HT1080 (cell line): ENCODE measurements at places on chromosomes 3 and 15.

GRCh38 chr15:75136758-75137157 lies 64.9 kb upstream of the C15orf39 start:
- no peak for DNase-seq

- DNase-seq = peak; percentile 83
Observed at GRCh38 chr3:99774467-99774866, 43.2 kb upstream of the CMSS1 start.

DNA sequence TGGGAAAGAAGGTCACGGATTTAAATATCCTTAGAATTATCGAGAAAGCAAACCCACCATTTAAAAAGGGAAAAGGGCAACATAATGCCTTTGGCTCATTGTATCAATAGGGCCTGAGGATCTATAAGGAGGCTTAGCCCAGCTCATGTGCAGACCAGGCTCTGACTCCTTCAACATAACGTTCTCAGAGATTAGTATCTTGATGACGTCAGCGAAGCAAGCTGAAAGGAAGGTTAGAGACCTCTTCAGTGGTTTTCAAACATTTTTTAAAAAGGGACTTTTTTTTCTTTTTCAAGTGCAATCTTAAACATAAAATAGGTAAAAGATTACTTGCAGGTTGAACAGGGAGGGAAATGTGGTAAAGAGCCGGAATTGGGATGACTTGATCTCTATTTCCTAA lies 463.9 kb upstream of the ADAMTS9 start:
- DNase-seq = no peak

DNA sequence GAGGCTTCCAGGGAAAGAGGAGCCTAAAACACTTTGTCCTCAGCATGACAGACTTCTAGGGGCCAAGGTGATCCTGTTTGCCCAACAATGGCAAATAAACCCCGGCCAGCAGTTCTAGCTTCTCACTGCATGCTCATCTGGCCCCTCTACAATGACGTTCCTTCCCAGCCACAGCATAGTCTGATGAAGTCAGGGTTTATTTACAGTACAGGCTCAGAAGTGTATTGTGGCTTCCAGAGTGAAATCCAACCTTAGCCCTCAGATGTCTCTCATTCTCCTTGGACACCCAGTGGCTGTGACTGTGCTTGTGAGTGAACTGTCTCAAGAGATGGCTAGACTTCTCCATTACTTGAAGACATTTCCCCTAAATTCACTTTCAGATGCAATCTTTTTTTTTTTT lies 40.8 kb downstream of the BFSP2 start:
- DNase-seq = no peak

DNA sequence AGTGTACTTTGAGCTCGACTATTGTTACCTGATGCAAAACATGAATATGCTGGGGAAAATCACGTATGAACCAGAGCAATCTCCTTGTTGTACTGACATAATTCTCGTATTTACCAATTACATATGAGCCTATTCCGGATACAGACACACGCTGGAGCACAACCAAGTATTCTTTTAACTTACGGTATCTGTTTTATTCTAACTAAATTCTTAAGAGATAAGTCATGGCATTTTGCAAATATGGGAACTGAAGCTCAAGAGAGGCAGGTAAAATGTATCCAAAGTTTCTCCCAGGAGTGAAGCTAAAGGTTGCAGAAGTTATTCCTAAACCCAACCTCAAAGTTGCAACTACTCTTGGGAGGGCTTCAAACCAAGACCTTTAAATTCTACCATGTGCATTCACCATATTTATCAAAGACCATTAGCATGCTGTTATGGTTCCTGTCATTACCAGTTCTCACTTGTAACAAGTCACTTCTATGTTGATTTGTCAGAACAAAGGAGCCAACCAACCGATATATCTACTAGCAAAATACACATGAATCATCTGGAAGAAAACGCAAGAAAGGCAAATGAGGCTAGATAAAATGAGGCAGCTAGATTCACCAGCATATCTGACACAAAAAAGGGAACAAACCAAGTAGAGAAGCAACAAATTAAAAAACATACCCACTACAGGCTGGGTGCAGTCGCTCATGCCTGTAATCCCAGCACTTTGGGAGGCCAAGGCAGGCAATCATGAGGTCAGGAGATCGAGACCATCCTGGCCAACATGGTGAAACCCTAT lies 17.8 kb downstream of the TBL1XR1 start:
- DNase-seq = no peak

DNA sequence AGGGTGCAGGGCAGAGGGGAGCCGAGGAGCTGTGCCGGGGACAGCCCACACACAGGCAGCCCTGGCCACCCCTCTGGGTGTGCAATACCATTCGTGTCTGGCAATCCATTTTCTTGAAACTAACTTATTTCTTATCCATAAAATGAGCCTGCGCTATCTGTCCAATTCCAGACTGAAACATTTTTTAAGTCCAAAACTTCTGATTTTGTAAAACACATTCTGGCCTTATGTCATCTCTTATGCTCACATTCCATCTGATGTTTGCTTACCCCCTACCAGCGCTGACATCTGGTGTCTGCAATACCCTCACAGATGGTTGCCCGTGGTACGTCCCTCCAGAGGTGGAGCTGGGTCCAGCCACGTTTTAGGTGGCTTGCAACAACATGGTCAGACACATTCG lies 31.8 kb downstream of the PCSK6 start:
- DNase-seq = no peak

GRCh38 chr15:83092309-83092976 lies 15.0 kb upstream of the TM6SF1 start:
- peak; percentile 59 for DNase-seq

- no peak for DNase-seq
Observed at GRCh38 chr15:67746450-67746849, 78.9 kb upstream of the SKOR1 start.

DNA sequence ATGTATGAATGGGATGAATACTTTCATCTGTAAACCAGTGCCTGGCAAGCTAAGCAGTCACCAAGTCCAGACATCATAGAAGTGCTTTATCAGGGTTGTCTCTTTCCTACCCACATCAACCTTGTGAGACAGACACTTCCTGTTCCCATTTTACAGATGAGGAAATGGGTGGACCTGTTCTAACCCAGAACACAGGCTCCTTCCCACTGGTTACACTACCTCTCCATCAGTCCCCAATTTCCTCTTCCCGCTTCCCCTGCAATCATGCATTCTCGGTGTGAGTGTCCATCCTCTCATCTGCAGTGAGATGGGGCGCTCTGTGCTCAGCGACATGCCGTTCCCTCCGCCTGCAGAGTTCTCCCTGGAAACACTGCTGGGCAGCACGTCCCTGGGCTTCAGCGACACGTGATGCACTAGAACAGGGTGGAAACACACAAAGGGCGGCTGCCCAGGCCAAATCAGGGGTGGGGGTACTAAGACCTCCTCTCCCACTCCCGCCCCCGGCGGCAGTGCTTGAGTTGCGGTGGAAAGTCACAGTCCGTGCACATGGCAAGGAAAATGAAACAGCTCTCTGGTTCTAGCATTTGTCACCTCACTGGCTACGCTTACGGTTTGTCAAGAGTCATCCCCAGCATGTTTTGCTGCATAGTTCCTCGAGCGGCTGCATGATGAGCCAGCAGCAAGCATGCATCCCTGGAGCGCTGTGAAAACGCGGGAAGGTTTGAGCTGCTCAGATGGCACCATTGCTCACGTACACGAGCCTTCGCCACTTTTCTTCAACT lies 201.1 kb downstream of the ADAMTS17 start:
- no peak for DNase-seq

DNA sequence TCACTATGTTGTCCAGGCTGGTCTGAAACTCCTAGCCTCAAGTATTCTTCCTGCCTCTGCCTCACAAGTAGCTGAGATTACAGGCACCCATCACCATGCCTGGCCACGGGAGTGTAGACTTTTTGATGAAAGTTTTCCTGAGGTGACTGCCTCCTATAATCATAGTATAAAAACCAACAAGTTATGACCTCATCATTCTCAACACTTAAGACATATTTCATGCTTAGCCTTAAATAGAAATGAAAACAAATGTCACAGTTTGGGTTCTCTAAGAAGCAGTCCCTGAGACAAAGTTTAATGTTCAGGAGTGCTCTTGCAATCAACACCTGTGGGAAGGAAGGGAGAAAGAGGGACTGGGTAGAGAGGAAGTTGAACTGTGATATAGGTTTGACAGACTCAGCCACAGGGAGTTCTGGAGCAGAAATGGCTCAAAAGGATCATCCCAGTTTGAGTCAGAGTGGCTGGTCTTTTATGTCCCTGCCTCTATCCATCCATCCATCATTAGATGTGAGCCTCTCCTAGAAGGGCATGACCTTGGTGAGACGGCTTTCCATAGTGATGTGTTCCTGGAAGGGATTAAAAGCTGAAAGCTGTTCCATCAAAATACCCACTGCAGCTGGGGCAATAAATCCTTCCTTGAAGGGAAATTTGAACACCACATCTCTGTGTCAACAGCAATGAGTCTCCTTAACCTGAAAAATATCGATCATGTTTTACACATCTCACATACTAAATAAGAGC lies 16.2 kb upstream of the ABHD5 start:
- no peak for DNase-seq

DNA sequence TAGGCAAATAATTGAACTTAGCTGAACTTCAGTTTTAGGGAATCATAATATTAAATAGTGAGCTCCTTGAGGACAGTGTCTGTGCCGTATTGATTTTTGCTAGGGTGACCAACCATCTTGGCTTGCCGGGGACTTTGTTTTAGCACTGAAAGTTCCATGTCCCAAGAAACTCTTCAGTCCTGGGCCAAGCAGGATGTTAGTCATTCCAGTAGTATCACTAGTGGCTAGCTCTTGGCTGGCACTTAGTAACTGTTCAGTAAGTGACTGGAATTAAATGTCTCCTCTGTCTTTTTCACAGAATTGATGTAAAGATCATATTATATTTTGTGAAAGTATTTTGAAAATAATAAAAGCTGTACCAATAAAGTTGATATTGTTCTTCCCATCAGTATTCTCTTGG lies 42.3 kb downstream of the RSRC1 start:
- peak; percentile 63 for DNase-seq

DNA sequence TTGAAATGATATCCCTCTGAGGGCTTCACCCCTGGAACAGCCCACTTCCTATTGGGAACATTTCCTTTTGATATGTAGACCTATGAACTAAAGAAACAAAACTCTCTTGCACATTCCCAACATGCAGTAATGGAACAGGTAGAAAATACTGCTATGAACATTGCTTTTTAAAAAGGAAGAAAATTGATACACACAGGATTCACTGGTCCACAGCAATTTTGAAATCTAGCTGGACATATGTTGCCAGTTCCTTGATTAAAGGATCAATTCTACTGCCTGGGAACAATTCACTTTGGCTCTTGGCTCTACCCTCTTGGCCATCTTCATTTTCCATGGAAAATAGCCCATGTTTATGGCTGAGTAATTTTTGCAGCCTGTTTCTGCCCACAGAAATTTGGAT lies 74.9 kb upstream of the ZNF280D start:
- no peak for DNase-seq

DNA sequence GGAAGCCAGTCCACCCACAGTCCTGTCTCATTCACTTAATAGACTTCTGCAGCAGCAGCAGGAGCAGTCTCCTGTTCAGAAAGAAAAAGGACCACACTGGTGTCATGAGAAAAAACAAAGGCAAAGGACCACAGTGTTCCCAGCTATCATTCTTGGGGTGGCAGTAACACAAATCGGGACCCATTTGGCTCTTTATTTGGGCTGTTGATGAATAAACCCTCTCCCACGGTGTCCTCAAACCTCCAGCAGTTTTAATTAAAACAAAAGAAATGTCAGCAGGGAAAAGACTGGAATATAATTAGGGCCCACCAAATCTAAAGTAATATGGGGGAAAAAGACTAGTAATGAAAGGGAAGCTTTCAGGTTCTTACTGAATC lies 210.5 kb upstream of the SLC2A2 start:
- no peak for DNase-seq

- no peak for DNase-seq
Observed at GRCh38 chr3:58293516-58293915, 12.5 kb upstream of the RPP14 start.

- DNase-seq = no peak
Observed at GRCh38 chr3:56773986-56774385, 27.8 kb downstream of the ARHGEF3 start.

DNA sequence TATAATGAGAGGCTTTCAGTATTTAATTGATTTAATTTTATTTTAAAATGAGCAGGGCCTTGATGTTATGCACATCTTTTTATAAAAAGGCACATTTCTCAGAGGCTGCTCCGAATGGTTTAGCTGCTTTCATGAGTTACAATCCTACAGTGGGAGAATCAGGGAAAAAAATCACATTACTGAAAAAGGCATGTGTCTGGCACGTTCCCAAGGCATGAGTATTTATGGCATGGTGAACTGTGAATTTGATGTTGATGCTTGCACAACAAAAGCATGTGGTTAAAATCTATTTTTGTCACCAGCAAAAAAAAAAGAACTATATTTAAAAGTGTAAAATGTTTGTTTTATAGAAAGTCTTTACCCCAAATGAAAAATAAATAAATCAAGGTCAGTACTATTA lies 485.2 kb upstream of the ROBO2 start:
- DNase-seq = no peak

DNA sequence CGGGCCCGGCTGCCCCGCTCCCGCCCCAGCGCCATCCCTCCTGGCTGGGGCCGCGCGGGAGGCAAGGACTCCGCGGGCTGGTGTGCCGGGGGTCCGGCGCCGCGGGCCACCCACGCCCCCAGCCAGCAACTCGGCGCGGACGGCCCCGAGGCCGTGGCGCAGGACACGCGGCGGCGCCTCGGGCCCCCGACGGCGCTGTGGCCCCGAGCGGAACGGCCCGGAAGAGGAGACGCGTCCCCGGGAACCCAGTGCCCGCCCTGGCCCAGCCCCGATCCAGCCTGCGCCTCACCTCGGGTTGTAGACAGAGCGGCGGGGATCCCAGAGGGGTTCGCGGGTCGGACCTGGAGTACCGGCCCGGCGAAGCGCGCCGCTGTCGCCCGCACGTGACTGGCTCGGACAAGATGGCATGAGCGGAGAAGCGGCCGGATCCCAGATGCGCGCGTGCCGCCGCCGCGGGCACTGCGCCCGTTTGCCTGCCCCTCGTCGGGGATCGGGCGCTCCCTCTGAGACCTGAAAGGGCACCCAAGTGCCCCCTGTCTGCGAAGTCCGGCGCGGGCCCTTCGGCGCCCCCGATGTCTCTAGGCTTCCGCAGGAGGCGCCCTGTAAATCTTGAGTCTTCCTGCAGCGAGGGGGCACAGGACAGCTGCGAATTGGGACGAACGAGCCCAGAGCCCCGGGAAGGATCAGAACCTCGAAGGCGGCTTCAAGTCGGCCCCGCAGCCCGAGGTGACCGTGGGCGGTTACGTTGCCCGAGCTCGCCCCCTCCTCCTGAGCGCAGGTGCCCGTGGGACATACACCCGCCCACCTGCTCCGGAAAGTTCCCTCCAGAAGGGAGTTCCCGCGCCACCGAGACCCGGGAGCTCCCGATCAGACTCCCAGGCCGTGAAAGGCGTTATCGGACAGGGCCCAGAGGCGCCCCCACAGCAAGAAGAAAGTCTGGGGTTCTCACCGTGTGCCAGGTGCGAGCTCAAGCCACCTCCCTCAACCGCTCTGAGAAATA lies 598 bp upstream of the SFMBT1 start:
- DNase-seq = no peak

DNA sequence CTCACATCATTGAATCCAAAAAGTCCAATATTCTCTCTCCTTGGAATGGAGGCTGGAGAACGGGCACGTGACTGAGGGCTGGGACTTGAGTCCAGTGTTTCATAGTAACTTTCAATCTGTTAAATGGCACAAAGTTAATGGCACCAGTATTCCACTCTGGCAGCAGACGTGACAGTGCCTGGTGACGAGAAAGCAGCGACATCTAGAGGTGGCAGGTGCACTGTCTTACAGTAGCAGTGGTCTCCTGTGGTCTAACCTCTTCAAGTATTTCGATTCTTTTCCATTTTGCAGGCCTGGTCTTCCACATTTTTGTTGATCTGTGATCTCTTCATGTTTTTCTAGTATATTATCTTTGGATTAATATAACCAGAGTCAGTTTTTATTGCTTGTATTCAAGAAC lies 107.1 kb downstream of the OXSM start:
- peak; percentile 24 for DNase-seq

- peak; percentile 35 for DNase-seq
Observed at GRCh38 chr15:48718646-48719045, 73.1 kb upstream of the FBN1 start.
